NCI-H1092 (cell line): ENCODE measurements at places on chromosomes 13 and 19.

DNA sequence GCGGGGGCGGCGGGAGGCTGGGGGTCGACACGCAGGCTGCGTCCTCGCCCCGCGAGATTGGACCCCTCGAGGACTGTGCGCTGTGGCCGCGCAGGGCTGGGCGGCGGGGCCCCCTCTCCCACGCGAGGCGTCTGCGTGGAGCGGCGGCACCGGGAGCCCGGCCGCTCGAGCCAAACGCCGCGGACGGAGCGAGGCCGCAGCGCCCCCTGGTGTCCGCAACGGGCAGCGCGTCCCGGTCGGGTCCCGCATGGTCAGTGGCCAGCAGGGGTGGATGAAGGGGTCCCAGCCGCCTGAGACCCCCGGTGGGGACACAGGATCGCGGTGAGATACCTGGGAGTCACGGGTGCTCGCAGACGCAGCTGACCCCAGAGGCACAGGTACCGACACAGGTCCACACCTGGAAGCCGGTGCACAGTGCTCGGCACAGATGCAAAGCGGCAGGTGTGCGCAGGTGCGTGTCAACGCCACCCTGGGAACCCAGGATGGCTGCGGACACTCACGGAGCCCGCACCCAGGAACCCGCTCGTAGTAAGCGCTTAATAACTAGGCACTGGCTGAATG lies 2.1 kb upstream of the CIRBP start:
- no peak for DNase-seq

DNA sequence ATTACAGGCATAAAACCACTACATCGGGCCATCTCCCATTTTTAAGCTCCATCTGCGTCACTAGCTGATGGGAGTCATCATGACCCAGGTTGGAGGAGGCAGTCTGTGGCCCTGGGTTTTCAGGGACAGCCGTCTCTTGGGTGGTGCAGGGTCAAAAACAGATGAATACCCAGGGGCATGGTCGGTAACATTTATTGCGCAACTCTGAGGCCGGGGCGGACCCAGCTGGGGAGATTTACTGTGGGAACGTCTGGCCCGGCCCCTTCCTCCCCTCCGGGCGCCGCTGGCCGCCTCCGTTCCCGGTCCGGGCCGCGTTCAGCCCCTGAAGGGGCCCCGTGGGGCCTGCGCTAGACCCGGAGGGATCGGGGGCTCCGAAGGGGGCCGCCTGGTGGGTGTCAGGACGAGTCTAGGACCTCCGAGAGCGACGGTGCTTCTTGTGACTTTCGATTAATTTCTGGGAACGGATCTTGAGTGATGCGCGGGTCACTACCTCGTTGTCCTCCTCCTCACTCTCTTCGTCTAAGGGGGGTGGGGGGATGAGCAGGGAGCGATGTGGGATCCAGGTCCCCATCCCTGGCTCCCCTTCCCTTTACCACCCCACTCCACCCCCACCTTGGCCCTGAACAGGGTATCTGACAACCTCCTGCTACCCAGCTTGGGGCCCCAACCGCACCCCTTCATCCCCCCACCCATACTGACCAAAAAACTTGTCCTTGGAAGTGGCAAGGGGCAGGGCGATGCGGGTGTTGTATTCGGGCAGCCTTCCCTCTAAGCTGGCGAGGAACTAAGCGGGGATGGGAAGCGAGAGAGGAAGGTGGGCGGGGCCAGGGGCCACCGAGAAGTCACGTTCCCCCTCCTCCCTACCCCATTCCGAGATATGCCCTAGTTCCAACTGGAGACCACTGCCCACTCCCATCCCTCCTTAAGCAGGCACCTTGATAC lies 1.6 kb upstream of the RGL3 start:
- DNase-seq, result no peak

DNA sequence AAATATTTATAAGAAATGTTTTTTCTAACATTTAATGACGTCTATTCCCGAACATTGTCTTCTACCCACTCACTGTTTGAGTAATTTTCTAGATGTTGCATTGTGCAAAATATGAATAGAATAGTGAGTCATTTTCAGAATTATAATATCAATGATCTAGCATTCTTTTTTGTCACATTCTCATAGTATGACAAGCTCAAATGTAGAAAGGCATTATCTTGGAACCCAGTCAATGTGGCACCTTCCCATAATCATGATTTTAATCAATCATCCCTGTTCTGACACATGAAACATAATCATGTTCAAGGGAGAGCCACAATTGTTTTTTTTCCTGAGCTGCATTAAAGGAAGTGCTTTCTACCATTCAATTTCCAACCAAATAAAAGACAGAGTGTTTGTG lies 265.8 kb downstream of the OXGR1 start:
- no peak for DNase-seq

- no peak for DNase-seq
Measured at GRCh38 chr13:101181076-101181685, 235.1 kb downstream of the NALCN start.

DNA sequence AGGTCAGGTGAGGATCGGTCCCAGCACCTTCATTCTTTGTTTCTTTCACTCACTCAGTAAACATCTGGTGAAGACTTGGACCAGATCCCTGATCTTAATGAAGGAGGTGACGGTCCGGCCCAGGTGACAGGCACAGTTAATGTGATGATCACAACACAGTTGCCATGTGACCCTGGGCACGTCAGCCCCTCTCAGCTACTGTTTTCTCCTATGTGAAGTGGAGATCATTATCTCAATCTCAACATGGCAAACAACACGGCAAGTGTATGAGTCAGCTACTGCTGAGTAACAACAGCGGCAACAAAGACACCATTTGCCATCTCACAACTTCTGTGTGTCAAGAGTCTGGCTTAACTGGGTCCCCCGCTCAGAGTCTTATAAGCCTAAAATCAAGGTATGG lies 74.6 kb downstream of the GNG7 start:
- DNase-seq, result no peak

DNA sequence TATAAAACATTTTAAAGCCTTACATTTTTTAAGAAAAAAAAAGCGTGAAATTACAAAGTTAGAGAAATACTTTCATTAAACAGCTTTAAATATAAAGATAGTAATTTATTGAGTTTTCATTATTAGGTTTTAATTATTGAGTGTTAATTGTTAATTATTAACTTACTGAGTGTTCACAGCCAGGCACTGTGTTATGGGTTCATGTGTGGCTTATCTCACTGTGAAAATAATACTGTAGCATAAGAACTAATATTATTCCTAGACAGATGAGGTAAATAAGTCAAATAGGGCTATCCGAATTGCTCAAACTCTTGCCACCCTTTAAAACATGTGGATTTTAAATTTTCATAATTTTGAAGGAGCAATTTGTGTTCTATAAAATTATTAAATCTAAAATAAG lies 956.1 kb upstream of the PCDH20 start:
- DNase-seq, result no peak

DNA sequence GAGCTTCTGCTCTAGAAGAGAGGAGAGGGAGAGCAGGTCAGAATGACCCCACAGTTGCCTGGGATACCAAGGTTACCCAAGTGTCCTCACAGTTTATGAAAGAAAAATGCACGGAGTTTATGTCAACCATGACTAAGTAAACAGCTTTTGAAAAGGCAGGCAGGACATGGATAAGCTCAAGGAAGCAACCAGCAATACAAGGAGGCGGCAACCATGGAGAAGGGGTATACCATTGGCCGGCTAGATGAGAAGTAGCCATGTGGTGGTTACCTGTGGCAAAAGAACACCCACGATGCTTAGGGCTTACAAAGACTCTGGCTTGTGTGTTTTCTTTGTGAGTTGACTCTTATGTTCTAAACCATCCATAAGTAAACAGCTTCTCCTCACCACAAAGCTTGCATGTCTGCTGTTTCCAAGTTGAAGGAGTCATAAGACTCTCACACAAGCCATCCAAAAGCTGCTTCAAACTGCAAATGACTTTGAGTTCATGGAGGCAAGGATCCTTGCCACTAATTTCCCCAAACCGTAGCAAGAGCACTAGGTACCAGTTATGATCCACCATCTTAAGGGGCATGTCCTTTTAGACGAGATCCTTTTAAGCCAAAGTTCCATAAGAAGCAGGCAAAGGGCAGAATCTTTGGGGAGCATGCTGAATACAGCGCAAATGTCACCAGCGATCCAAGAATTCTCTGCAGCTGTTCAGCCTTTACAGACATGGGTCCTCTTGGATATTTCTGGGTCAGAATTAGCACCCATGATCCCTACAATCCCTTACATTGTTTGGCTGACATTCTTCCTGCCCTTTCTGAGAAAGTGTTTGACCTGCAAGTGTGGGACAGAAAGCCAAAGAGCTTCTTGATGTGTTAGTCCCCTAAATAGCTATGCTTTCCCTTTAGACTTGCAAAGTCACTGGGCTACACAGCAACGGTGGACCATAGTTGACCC lies 74.8 kb upstream of the IPO5 start:
- no peak for DNase-seq

DNA sequence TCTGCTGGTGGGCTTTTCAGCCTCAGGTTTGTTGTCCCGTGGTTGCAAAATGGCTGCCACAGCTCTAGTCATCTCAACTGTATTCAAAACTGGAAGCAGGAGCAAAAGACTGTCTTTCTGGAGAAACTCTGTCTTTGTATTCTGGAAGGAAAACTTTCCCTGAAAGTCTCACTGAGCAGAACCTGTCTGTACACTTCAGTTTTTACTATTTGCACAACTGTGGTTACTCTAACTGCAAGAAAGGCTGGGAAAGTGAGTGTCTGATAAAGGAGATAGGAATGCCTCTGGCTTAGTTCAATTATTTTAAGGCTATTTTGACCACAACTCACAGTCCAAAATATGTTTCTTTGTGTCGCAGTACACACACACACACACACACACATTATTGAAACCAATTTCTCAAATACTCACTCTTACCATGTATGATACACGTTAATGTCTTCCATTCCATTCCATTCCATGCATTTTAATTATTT lies 49.7 kb upstream of the EHD2 start:
- DNase-seq, result no peak

GRCh38 chr13:29884671-29885430 lies 34.4 kb upstream of the UBL3 start:
- no peak for DNase-seq
